ENCODE measurements at places on chromosomes 11 and 22.

DNA sequence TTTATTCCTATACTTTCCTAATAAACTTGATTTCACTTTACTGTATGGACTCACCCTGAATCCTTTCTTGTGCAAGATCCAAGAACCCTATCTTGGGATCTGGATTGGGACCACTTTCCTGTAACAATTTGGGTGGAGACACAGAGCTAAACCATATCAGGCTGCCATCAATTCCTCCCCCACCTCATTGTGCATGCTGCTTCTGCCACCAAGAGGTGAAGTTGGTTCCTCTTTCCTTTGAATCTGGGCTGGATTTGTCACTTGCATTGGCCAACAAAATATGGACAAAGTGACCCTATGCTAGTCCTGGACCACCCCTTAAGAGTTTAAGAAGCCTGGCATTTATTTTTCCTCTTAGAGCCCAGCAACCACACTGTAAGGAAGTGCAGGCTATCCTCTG is 39.4 kb upstream of the CEP295 start:
- no peak for DNase-seq

DNA sequence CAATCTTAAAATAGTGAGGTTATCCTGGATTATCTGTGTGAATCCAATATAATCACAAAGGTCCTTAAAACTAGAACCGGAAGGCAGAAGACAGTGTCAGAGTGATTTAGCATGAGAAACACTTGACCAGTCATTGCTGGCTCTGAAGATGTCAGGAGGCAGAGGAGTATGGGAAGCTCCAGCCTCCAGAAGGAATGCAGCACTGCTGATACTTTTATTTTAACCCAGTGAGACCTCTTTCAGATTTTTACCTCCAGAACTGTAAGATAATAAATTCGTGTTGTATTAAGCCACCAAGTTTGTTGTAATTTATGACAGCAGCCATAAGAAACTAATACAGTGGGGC is 134.4 kb upstream of the ZC3H12C start:
- no peak for DNase-seq

DNA sequence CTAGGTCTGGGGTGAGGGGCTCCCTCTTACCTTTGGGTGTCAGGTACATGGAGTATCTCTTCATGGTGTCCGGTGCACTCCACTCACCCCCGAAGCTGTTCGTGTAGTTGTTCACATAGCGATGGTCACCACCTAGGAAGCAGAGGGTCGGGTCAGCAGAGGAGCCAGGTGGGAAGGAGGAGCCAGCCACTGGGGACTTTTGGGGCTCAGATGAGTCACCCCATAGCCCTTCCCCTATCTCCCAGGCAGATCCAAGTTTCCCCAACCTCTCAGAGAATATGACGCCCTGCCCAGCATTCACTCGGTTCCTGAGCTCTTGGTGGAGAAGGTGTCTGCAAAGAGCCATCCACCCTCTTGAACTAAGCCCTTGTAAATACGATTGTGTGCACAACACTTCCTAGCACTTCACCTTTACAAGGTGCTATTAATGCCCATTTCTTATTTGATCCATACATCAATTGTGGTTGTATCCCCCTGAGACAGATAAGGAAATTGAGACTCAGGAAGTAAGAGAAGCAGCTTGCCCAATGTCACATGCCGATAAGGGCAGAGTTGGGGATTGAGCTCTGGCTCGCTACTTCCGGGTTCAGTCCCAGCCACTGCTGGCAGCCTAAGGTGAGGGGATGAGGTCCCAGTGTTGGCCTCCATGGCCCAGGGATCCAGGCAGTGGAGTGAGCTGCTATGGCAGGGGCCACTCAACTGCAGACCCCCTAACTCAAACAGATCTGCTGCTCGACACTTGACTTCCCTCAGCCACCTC is 14.8 kb downstream of the TRIM29 start:
- no peak for DNase-seq

GRCh38 chr11:115500547-115501501 is 3.4 kb downstream of the CADM1 start:
- DNase-seq = no peak

GRCh38 chr11:117572129-117572528 is 224.9 kb downstream of the DSCAML1 start:
- no peak for DNase-seq

DNA sequence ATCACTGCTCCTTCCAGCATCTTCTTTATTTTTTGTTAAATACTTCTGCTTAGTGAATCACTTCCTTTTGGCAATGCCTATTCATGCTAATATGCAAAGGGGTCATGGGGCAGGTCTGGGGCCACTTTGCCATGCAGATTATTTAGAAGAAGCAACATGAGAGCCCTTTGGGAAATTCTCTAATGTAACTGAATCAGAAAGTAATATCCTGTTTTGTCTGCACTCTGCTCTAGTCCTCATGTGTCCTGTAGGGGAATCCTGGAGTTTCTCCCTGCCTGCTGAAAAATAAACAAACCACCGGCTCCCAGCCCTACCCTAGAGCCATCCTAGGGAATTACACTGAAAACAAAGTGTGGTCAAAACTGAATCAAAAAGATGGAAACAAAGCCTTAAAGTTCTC is 176.5 kb upstream of the POU2AF2 start:
- peak; percentile 89 for DNase-seq

- DNase-seq = no peak
Measured at GRCh38 chr22:44821741-44822475, 69.5 kb downstream of the ARHGAP8 start.

- no peak for DNase-seq
Measured at GRCh38 chr11:12215181-12215593, 104.8 kb downstream of the MICAL2 start.

- DNase-seq = peak; percentile 43
Measured at GRCh38 chr11:65444314-65445051, 21.9 kb downstream of the NEAT1 start.

- no peak for DNase-seq
Measured at GRCh38 chr11:65388731-65389130, 2.3 kb downstream of the FRMD8 start.

DNA sequence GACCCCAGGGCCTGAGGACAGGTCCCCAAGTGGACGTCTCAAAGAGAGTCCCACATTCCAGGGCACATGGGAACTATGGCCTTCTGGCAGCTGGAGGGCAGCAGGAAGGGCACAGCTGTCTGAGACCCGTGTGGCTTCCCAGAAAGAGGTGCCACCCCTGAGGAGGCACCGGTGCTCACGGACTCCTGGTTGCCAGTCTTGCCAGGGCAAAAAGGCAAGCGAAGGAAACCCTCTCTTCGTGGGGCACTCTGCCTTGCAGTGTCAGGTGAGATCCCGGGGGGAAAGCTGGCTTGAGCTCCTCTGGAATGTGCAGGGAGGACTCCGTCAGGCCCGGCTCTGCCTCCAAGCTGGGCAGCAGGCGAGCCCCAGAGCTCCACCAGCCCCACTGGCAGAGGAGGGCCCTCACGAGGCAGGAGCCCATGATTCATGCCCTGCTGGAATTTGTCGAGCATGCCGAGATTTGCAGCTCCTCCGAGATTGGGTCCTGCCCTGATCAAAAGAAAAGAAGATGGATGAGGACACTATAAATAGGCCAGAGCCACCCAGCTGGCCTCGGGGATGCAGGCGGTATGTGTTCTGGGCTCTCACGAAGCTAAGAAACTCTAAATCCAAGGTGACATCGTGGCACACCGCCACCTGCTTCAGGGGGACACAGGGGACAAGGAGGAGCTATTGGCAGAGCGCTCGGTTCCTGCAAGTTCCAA is 9.9 kb upstream of the CELSR1 start:
- peak; percentile 62 for DNase-seq

DNA sequence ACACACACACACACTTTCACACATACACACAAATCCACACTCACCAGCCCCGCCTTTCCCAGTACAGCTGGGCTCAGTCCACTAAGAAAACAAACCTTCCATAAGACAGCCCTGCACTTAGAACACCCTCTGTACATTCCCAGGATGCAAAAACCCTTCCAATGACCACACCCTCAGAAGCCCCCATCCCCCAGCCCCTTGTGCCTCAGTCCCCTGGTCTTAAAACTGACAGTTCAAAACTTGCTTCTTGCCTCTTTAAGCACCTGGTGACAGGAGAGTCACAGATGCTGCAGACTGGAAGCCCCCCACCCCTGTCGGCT is 23.0 kb downstream of the APLNR start:
- peak; percentile 23 for DNase-seq

GRCh38 chr11:2921742-2922493 is 7.3 kb downstream of the PHLDA2 start:
- no peak for DNase-seq

DNA sequence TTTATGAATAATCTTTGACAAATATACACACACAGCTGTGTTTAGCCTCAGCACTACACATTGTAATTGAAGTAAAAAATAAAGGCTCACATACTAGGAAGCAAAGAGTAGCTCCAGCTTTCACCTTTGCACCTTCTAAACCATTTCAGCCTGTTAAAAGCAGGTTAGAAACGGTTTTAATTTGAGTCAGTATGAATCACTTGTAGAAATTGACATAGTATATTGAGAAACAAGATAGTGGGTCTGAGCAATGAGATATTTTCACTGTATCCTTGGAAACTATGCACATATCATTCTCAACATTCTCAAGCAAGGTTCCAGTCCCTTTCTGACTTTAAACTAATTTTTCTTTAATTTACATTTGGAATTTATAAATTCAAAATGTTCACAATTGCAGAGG is 380.3 kb downstream of the AASDHPPT start:
- DNase-seq = peak; percentile 83

GRCh38 chr11:102604875-102605274 is 20.3 kb downstream of the MMP20 start:
- DNase-seq = no peak

- DNase-seq = no peak
Measured at GRCh38 chr22:46801826-46802607, 39.6 kb downstream of the TBC1D22A start.

- DNase-seq = peak; percentile 50
Measured at GRCh38 chr11:131815590-131815989, 445.2 kb downstream of the NTM start.

GRCh38 chr11:82732348-82732733 is 1.3 kb downstream of the FAM181B start:
- no peak for DNase-seq
